HAP-1 (cell line): ENCODE measurements at places on chromosomes 2 and 18.

DNA sequence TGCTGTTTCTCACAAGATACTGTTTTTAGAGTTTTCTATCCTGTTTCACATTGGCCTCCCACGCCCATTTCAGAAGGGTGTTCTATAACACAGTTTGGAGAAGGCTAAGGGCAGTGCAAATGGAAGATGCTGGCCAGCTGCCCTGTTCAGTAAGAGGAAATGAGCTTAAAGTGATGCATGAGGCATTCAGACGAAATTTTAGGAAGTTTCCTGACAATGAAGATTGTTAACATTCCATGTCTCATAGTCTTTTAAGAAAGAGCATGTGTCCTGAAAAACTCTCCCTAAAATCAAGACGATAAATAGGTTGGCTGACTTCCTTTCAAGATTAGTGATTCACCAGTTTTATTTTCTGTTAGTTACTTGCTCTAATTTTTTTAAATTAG lies 484.2 kb upstream of the NRP2 start:
- no peak for DNase-seq

DNA sequence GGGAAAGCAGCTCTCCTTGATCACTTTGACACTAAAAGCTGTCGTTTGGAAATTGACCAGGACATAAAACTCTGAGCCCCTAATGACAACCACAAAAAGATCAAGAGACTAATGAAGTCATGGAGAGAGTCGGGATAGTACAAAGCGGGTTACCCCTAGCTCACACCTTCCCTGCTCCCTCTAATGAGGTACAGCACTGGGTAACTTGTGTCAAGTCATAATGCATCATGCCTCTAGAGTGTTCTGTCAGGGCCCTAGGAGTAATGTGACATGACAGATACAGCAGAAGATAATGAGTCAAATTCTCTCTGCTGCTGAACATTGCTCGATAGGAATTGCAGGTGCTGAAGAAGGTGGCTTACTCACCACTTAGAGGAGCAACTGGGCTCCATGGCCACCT lies 130.7 kb downstream of the AQP4 start:
- no peak for DNase-seq

DNA sequence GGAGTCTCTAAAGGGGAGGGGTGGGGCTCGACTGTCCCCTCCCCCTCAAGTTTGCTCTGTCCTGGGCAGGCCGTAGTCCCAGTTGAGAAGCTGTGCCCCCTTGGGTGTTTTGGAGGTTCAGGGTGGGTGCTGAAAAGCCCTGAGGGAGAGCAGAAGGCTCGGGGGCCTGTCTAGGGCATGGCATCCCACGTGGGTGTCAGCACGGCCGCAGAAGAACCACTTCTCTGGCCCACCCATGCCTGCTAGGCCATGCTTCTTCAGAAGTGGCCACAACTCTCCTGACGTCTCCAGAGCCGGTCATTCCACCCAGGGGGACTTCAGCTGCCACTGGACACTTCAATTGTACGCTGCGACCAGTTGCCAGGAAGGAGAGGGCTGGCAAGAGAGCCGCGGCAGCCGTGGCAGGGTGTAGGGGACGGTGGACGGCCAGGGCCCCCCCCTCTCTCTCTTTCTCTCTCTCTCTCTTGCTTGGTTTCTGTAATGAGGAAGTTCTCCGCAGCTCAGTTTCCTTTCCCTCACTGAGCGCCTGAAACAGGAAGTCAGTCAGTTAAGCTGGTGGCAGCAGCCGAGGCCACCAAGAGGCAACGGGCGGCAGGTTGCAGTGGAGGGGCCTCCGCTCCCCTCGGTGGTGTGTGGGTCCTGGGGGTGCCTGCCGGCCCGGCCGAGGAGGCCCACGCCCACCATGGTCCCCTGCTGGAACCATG lies at the start of gene INPP5D:
TSS of gene INPP5D (plus strand) at position 546 of the 704 bp plus-strand sequence. CDS start at position 683, 137 bp downstream.
- no peak for DNase-seq

DNA sequence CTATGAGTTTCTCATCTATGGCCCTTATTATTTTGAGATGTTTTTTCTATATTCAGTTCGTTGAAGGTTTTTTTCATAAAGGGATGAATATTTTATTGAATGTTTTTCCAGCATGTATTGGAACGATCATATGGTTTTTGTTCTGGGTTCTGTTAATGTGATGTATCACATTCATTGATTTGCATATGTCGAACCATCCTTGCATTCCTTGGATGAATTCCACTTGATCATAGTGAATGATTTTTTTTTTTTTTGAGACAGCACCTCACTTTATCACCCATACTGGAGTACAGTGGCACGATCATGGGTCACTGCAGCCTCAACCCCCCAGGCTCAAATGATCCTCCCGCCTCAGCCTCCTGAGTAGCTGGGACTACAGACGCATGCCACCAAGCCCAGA lies 5.5 kb upstream of the NEMP2 start:
- DNase-seq: no peak

GRCh38 chr2:69018678-69019095 lies 5.7 kb downstream of the ANTXR1 start:
- no peak for DNase-seq

DNA sequence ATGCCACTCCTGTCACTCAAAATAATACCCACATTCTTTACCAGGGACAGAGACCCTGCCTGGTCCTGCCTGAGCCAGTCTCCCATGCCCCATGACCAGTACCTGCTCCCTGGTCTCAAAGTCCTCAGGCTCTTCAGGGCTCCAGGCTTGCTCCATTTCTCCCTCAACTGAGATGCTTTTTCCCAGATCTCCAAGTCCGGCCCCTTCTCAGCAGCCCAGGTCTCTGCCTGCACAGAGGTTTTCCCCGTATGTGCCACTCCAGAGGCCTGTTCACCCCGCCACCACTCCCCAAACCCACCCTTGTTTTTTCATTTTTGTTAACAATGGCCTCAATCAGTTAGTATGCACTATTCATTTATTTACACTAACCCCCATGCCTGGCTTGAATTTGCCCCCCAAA lies 499.5 kb upstream of the MYT1L start:
- no peak for DNase-seq

GRCh38 chr18:32469190-32469651 lies 1.5 kb downstream of the GAREM1 start:
- peak; percentile 47 for DNase-seq

- no peak for DNase-seq
Measured at GRCh38 chr18:39225373-39225772, 1659.8 kb upstream of the CELF4 start.

DNA sequence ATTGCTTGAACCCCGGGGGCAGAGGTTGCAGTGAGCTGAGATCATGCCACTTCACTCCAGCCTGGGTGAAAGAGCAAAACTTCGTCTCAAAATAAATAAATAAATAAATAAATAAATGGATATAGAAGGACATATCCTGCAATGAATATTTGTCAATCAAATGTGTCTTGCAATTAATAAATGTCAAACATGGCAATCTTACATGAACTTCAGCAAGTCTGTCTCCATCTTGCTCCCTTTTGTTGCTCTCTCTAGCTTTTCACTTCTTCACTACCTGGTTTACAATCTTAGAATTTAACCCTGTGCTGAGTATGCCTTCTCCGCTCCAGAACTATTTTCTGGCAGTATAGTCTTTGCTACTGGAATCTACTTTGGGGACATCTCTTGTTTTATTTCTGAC lies 3.3 kb upstream of the YES1 start:
- DNase-seq: no peak

DNA sequence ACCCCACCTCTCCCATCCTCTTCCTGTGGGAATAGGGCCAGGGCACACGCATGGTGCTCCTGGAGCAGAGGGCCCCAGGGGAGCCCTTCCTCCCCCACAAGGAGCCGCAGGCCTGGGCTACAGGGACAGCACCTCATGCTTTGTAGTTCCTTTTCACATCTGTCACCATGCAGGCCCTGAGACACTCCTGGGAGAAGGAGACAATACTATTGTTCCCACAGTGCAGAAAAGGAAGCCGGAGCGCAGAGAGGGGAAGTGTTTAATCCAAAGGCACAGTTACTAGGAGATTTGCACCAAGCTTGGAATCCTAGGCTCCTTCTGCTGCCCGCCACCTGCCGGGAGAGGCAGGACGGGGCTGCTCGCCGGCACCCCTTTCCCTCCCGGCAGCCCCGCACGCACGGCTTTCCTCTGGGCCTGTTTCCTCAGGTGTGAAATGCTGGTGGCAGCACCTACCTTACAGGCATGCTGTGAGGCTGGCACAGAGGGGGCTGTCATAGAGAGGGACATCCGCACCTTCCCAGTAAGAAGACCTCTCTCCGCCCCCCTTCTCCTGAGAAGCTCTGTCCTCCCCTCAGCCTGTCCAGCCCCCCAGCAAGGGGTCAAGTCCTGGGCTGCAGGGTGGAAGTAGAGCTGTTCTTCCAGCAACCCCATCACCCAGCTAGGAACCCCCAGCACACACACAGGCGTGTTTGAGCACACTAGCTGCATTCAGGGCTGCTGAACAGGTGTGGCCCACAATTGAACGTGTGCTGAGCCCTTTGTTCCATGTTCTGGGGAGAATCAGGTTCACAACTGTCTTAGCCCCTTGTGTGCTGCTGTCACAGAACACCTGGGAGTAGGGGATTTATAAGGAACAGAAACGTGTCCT lies 62.6 kb downstream of the SMAD7 start:
- no peak for DNase-seq

DNA sequence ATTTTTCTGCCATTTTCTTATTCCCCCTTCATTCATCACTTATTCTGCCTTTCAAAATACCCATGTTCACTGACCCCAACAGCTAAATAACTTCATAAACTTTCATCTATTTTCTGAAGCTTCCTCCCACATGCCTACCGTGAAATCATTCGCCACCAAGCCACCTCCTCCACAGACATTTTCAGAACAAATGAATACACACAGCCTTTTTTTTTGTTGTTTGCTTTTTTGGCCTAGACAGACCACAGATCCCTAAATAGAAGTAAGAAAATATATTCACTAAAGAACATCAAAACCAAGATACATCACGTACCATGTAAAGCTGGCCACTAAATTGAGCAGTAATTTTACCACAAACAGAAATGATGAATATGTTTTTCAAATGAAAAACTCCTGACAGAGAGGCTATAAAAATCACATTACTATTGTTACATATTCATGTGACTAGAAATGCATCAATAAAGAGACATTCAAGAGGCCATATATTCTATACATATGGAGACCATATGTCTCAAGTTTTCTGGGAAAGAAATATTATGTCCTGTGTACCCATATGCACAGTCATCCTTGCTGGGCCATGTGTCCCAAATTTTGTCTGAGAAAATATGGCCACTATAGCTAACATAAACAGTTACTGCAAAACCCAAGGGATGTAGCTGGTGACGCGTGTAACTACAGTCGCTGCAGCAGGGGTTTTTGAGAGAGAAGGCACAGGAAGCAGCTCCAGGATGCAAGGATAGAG lies 200.3 kb downstream of the FBXO15 start:
- no peak for DNase-seq

- DNase-seq: no peak
Measured at GRCh38 chr2:30191819-30192271, 39.5 kb upstream of the LBH start.

GRCh38 chr2:43075054-43075593 lies 151.3 kb downstream of the ZFP36L2 start:
- DNase-seq: no peak

GRCh38 chr18:51997129-51997528 lies 342.9 kb upstream of the DCC start:
- no peak for DNase-seq

- no peak for DNase-seq
Measured at GRCh38 chr2:104539649-104540048, 314.3 kb upstream of the POU3F3 start.

DNA sequence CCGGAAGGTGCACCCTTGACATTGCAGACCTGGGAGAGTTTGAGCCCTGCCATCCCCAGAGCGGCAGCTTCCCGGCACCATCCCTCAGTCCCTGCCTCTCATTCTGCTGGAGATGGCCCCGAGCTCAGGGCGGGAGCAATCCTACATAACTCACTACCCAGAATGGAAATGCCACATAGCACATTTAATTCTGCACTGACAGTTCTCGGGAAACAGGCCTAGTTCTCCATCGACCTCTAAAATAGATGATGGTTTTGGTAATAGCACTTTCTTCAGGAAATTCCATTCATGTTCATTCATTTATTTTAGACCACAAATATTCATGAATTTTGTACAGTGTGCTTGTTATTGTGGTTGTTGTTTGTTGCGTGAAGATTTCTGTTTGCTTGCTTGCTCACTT lies 92.9 kb upstream of the SLC14A2 start:
- no peak for DNase-seq

- no peak for DNase-seq
Measured at GRCh38 chr2:160394153-160394552, 99.5 kb downstream of the RBMS1 start.

- DNase-seq: no peak
Measured at GRCh38 chr18:70069965-70070364, 122.3 kb upstream of the CD226 start.

GRCh38 chr2:147177071-147177857 lies 667.6 kb upstream of the ACVR2A start:
- no peak for DNase-seq

DNA sequence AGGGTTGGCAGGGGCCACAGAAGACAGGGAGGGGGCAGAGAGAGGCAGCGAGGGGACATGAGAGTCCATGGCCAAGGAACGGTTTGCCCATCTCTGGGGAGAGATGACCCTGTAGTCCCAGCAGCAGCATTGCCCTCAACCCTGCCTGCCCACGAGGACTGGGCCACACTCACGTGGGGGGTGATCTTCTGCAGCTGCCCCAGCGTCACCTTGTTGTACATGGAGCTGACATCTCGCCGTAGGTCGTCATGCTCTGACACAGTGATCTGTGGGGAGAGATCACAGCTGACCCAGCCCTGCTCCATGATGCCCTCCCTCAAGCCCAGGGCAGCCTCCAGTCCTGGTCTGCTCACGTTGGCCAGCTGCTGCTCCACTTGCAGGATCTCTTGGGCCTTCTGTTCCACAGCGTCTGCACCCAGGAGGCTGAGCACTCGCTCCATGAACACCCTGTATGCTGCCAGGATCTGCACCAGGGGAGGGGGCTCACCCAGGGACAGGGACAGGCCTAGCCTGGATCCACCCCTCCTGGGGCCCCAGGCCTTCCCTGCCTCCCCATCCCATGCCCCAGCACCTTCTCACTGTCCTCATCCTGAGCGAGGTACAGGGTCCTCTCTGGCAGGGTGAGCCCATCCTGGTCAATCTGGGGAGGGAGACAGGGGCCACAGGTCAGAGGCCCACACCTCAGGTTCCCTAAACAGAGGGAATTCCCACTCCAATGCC lies 2.8 kb downstream of the ECEL1 start:
- DNase-seq: no peak

- no peak for DNase-seq
Measured at GRCh38 chr2:19841918-19842693, 59.7 kb downstream of the TTC32 start.

DNA sequence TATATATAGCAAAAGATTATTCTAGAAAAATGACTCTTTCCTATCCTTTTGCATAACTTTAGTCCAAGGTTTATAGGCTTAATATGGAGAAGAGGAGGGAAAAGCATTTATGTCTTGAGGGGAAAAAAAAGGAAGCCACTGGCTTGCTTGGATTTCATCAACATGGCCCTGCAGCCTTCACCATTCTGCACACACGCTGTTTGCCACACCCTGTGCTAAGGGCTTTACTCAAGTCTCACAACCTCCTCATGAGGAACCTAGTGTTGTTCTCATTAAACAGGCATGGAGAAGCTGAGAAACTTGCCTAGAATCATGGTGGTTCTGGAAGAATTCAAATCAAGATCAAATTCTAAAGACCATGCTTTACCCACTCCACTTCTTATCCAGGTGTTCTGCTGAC lies 117.3 kb upstream of the TTC39C start:
- DNase-seq: no peak

- DNase-seq: no peak
Measured at GRCh38 chr2:234880551-234881211, 71.1 kb upstream of the SH3BP4 start.
